ENCODE measurements at places on chromosomes 2 and 18.

DNA sequence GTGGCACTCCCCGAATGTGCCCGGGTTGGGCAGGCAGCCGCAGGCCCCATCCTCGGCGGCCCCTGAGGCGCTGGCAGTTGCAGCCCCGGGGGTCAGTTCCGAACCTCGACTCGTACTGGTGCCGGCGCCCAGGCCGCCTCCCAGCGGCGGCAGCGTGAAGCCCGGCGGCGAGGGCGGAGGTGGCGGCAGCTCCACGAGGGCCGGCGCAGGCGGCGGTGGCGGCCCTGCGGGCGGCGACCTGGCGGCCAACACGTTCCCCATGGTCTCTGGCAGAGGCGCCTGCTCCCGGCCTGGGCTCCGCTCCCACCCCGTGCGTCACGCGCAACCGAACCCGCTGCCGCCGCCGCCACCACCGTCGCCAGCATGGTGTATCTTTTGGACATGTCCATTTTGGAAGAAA is 196.3 kb downstream of the CCDC74A start:
- DNase-seq, result no peak

DNA sequence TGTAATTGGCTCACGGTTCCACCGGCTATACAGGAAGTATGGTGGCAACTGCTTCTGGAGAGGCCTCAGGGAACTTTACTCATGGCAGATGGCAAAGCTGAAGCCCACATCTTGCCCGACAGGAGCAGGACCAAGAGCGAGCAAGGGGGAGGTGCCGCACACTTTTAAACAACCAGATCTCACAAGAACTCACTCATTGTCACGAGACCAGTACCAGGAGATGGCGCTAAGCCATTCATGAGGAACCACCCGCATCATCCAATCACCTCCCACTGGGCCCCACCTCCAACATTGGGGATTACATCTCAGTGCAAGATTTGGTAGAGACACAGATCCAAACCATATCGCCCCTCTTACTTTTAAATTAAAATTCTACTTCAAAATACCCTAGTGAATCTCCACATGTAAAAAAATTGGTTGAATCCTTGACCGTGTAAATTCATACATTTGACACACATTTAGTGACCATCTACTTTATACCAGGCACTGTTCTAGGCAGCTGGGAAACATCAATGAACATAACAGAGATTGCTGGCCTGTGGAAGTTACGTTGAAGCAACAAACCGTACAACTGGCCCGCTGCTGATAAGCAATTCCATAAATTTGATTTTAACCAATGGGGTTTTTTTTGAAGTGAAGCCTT is 87.6 kb downstream of the ALPK2 start:
- DNase-seq, result peak; percentile 80

DNA sequence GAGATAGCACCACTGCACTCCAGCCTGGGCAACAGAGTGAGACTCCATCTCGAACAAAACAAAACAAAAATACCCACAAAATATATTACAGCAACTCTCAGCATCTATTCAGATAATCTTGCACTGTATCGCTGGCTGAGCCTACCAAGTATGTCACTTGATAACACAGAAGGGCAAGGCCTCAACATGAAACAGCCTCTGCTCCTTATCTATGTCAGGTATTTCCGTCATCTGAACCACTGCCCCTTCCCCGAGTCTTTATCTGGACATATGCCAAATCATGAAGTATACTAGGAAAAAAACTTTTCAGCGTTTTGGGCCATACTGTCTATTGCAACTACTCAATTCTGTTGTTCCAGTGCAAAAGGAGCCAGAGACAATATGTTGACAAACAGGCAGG is 17.7 kb downstream of the PDIA6 start:
- no peak for DNase-seq

GRCh38 chr18:42404151-42404550 is 449.1 kb downstream of the PIK3C3 start:
- DNase-seq, result no peak

- DNase-seq, result no peak
Measured at GRCh38 chr2:120511536-120511935, 165.6 kb downstream of the INHBB start.

DNA sequence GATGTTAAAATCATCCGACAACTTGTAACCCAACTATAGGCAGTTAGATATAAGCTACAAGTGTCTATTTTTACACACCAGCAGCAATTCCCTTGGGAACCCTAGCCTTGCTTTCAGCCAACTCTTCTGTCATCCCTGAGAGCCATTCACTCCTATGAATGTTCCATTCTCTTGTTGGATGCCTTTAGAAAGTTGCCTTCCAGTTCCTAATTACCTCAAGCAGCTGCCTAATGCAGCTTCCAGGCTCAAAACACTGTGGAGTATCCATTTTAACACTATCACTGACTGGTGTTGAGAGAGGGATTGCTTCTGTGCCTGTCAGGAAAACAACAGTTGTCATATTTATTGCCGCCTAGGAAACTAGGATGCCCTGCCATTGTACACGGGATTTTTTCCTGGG is 402.0 kb upstream of the ACVR2A start:
- no peak for DNase-seq

- no peak for DNase-seq
Measured at GRCh38 chr2:177306550-177306949, 42.0 kb upstream of the NFE2L2 start.

DNA sequence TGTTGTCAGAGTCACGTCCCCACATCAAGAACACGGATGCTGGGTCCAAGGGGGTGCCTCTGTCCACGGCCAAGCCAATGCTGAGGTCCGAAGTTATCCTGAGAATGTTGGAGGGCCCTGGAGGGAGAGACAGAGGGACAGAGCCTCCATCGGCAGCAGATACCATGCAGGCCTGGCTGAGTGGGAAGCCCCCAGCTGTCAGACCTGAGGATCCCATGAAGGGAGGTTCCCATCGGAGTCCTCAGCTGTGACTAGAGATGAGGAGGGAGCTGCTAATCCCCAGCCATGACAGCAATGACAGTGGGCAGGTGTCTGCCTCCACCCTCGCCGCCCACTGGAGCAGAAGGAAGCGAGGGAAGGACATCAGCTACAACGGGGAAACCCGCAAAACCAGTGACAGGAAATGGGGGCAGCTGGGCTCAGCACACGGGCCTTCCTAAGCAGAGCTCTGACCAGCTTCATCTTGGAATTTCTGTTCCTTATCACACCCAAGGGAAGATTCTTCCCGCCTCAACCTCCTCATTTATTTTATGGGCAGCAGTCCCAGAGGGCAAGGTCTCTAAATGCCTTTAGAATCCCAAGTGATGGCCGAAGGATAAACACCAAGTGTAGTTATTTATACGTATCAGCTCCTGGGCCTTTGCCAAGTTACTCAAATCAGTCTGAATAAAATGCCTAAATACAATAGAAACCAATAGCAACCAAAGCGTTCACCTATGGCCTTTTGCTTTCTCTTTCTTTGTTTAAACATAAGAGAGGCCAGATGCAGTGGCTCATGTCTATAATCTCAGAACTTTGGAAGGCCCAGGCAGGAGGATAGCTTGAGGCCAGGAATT is 32.2 kb downstream of the FAM178B start:
- DNase-seq, result peak; percentile 57

- no peak for DNase-seq
Measured at GRCh38 chr2:10500601-10501361, 52.7 kb upstream of the ODC1 start.

DNA sequence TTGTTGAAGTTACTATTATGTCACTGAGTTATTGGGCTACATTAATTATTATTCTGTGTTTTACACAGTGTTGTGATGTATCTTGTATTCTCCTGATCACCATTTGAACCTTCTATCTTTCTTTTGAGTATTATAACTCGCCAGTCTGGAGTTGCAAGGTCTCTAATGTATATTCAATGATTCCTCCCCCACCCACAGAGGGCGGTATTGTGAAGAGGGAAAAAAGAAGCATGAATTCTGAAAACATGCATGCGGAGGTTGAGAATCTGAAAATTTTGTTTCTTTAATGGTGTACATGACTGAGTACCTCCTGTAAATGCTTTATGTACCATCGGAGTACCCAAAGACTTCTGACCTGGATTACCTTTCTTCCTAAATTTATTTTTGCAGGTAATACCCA is 266.6 kb downstream of the NR4A2 start:
- DNase-seq, result no peak

- DNase-seq, result no peak
Measured at GRCh38 chr2:119849838-119850565, 90.3 kb downstream of the PTPN4 start.

GRCh38 chr18:7778181-7778580 is 211.1 kb downstream of the PTPRM start:
- DNase-seq, result no peak

- DNase-seq, result no peak
Measured at GRCh38 chr2:8885449-8886201, 48.2 kb upstream of the KIDINS220 start.

DNA sequence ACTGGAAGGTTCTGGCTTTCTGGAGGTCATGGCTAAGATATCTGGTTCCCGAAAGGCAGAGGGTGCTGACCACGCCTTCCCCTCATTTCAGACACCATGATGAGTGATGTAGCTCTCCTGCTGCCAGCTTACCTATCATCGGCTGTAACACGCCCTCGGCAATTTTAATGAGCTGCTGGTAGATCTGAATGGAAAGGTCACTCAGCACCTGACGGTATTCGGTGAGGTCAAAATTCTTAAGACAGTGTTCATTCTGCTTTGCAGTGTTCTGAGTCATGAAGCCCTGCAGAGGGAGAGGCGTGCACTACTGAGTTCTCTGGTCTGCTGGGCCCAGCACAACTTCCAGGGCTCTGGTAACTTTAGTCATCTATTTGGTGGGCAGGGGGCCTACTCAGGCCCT is 25.7 kb upstream of the ACAA2 start:
- no peak for DNase-seq

DNA sequence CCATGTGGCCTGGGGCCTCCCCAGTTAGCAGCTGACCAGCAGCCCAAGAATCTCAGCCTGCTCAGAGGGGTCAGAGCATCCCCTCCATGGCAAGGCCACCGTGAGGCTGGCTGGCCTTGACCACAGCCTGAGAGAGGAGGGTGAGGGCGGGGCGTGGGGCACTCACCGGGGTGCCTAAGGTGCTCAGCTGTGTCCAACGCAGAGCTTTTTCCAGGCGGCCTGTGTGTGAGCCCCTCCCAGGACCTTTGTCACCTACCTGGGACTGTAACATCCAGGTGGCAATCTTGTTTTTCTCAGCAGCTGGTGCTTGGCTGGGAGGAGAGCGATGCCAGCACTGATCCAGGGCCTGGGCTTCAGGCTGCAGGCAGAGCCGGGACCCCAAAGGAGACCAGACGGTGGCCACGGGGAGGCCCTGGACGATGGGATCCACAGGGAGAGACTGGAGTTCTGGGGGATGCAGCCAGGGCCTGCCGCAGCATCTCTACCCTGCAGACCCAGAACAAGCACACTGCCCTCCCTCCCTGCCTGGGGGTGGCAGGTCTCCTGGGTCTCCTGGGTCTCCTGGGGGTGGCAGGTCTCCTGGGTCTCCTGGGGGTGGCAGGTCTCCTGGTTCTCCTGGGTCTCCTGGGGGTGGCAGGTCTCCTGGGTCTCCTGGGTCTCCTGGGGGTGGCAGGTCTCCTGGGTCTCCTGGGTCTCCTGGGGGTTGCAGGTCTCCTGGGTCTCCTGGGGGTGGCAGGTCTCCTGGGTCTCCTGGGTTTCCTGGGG is 12.3 kb downstream of the SNED1 start:
- no peak for DNase-seq

- DNase-seq, result no peak
Measured at GRCh38 chr2:130303169-130303568, 39.5 kb upstream of the IMP4 start.

DNA sequence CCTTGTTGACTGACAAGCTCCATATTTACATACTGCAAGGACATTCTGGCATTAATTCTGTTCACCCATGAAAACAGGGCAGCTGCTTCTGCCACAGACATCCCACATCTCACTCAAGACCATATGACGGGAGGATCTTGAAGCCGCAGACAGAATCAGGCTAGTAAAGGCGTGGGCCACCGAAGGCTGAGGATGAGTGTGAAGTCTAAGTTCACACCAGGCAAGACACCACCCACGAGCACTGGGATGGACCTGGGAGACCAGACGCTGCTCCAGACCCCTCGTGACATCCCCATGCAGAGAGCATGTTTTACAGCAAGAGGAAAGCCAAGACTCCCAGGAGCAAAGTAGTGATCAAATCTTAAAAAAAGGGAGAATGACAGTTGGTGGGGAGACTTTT is 3.2 kb downstream of the FHL2 start:
- no peak for DNase-seq

- DNase-seq, result no peak
Measured at GRCh38 chr2:17322461-17322860, 195.8 kb downstream of the RAD51AP2 start.

DNA sequence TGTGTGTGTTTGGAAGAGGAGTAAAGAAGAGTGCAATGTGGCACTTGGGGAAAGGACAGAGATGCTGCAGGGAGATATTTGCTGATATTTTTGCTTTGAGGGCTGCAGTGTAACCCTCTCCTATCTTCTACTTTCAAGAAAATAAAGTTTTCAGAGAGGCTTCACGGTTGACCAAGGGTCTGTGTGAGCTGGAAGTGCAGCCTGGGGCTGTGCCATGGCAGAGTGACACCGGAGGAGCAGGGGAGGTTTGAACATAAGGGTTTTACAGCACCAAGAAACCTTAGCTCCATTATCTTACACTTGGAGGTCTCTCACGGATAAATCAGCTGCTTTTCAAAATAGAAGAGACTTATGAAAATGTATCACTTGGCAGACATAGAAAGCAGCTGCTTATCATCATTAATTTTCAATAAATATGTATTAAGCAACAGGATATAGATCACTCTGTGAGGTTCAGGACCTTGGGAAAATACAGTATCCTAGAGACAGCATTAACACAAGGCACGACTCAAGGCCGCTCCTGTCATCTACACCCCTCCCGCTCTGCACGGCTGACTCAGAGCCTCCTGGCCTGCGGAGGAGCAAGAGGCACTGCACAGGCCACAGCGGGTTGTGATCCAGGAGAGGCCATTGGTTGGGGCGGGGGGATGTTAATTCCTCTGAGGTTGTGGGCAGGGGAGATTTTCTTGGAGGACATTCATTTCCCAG is 127.8 kb downstream of the COPS8 start:
- no peak for DNase-seq

DNA sequence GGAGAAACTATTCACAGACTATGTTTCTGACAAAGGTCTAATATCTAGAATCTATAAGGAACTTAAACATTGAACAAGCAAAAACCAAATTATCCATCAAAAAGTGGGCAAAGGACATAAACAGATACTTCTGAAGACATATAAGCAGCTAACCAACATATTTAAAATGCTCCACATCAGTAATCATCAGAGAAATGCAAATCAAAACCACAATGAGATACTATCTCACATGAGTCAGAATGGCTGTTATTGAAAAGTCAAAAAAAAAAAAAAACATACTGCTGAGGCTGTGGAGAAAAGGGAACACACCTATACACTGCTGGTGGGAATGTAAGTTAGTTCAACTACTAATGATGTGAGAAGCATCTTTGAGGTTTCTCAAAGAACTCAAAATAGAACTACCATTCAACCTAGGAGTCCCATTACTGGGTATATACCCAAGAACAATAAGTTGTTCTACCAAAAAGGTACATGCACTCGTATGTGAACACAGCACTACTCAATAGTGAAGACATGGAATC is 220.4 kb upstream of the TFPI start:
- DNase-seq, result no peak

DNA sequence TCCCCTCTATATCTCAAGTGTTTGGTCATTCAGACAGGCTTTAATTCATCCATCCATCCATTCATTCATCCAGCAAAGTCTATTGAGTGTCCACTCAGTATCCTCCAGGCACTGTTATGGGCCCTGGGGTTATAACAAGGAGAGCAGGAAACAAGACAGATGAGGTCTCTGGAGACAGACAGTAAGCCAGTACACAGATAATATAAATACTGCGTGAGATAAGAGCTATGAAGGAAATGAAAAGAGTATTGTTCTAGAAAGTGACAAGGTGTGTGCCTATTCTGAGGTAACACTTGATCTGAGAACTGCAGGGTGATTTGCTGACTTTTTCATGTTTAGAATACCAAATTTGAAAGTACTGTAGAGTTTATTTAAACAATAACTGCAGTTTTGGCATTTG is 98.3 kb downstream of the OSBPL6 start:
- DNase-seq, result no peak
